ENCODE measurements at places on chromosomes 1 and 21.

DNA sequence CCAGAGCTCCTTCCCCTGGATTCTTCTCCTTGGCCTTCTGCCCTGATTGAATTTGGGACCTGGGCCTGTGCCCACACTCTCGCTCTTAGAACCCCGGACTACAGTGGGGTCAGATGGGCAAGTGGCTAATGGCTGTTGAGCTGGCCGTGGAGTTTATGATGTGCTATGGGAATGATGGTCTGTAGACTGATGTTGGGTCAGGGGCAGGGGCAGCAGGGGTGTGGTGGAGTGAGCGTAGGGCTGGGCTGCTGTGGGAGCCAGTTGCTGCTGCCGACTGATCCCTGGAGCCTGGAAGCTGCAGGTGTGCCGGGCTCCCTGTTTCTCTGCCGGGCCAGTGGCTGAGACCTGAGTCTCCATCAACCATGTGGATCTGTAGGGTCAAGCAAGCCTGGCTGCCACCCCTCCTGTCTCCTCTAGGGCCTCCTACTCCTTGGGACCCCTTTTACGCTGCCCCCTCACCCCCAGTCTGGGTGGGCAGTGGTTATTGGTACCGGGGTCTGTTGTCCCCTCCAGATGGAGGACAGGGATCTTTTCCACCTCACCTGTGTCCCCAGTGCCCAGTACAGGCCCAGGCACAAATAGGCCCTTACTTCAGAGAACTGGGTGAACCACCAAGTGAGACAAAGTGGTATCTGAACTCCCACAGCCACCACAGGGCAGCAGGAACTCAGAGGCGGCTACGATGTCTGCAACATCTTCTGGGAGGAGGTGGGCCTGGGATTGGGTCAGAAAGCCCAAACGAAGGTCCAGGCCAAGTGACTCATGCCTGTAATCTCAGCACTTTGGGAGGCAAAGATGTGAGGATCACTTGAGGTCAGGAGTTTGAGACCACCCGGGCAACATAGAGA, 5.1 kb downstream of the PODN start:
- DNase-seq = peak; percentile 33

DNA sequence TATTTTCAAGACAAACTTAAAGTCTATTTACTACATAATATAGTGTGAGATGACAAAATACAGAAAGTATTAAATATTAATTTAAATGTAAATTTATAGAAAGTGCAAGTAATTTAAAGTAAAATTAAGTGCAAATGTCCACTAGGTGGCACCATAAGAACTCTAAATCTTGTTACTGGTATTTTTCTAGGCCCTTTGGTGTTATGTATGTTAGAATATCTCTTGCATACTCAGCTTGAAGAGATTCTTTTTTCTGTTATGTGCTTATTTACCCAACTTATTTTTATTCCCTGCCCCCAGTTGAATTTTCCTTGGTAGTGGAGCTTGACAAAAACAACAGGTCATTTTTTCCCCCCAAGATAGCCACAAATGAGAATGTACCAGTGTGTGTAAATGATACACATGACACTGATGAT, 71.5 kb downstream of the RPS6KC1 start:
- DNase-seq = peak; percentile 82

DNA sequence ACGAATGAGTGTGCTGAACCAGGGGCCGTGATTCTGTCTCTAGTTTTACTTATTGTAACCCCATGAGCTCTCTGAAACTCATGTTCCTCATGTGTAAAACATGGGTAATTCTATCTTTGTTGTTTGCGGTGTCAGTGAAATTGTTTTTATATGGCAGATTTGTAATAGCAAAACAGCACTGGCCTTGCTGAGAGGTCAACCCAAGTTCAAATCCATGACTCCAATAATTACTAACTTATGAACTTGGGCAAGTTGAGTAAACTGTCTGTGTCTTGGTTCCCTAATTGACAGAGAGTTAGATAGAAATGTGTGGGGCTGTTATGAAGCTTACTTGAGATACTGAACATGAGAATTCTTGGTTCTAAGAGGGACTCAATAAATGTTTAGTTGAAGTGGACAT, 17.8 kb downstream of the C1orf116 start:
- DNase-seq = no peak

DNA sequence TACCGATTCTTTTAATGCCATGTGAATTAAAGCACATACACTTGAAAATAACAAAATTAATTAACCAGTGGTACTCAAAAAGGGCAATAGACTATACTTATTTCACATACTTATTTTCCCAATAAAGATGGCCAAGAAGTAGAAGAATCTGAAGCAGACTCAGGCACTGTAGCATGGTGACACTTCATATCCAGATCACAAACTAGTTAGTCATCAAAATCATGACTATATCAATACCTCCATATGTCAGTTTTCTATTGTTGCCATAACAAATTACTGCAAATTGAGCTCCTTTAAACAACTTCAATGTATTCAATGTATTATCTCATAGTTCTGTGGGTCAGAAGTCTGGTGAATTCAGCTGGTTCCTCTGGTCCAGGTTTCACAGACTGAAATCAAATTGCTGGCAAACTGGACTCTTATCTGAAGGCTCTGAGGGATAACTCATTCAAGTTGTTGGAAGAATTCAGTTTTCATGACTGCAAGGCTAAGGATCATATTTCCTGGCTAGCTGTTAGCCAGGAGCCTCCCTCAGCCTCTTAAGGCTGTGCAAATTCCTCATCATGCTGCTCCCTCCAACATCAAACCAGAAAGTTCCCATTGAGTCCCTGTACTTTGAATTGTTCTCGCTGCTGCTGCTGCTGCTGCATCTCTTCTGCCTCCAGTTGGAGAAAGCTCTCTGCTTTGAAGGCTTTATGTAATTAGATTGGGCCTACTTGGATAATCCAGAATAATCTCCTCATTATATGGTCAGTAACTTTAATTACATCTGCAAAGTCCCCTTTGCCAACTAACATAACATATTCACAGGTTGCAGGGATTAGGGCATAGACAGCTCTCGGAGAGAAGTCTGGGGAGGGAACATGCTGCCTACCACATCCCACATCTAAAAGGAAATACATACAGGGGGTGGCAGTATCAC, 91.5 kb downstream of the MRPL39 start:
- DNase-seq = peak; percentile 63

DNA sequence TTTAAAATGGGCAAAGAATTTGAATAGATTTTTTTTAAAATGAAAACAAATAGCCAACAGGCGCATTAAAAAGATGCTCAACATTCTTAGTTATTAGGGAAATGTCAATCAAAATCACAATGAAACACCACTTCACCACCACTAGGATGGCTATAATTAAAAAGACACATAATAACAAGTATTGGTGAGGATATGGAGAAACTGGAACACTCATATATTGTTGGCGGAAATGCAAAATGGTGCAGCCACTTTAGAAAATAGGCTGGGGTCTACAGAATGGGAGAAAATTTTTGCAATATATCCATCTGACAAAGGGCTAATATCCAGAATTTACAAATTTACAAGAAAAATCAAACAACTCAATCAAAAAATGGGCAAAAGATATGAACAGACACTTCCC, 107.8 kb upstream of the FOXD3 start:
- DNase-seq = no peak

DNA sequence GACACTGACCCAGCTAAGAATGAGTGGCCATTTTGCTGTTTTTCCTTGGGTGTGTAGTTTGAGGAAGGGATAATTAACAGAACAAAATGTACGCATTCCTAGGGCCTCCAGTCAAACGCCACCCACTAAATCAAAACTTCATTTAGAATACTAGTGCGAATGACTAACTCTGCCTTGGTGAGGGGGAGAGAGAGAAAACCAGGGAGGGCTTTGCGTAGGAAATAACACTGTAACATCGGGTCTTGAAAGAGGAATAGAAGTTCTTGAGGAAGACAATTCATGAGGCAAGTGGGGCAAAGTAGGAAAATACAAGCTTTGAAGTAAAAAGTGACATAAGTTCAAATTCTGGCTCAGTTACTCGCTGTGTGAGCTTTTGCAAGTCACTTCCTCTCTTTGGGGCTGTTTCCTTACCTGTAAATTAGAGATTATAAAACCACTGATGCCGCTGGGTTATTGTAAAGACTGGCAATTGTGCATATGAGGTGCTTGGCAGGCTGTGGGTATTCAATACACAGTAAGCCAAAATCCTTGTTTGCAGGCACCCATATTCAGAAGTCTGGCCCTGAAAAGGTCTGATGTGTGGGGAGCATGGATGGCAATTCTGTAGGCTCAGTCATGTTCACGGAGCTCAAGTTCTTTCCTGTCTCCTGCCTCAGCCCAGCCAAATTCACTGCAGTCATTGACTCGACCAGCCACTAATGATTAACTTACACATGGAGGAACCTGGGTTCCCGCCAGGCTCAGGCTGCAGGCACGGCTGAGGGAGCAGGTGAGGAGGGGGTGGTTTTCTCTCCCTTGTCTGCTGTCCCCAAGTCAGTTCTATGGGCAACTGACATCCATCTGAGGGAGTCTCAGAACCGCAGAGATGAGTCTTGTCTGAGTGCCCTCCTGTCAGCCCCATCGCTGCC, 140.3 kb upstream of the CSF3R start:
- DNase-seq = no peak

Measured in fibroblast of the aortic adventitia (primary cell).